Activated CD4-positive, alpha-beta memory T cell treated with anti-CD3 and anti-CD28 coated beads, Interleukin-2, amount 10 ng/mL, durations not matched to agents 7 days and 5 days (primary cell): ENCODE measurements at places on chromosomes 7 and 10. TPM values are rescaled to one million over a fixed set of nuclear protein-coding genes. Genes with fewer than 3 reads are reported as not detected.
A peak's percentile ranks its signal among the peaks of the same experiment; 100 is the strongest.

GRCh38 chr7:29292886-29293658 lies 98.5 kb downstream of the CHN2 start:
- DNase-seq: no peak

- no peak for DNase-seq
Measured at GRCh38 chr7:2201686-2202360, 30.9 kb downstream of the MAD1L1 start.

- DNase-seq: no peak
Measured at GRCh38 chr7:150465414-150465813, 15.0 kb downstream of the GIMAP8 start.

DNA sequence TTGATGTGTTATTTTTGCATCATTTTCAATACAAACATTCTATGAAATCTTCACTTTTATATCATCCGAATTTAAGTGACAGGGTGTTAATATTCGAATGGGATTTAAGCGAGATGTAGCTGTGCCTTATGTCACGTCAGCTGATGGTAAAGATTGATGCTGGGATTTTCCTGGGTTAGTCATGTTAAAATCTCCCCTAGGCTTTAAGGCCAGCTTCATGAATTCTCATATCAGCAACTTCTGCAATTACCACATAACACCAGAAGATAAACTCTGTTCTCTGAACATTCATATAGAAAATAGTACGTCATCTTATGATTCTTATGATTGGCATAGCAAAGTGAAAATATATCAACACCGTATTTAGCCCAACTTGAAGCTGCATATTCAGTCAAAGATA lies 669.2 kb downstream of the PCDH15 start:
- no peak for DNase-seq

GRCh38 chr10:114084215-114084614 lies 40.5 kb downstream of the ADRB1 start:
- DNase-seq: peak; percentile 45

- no peak for DNase-seq
Measured at GRCh38 chr7:150357771-150358427, 10.7 kb upstream of the REPIN1 start.

- DNase-seq: no peak
Measured at GRCh38 chr10:1462032-1462431, 275.3 kb downstream of the ADARB2 start.

GRCh38 chr10:121211446-121211845 lies 360.3 kb downstream of the WDR11 start:
- no peak for DNase-seq

- no peak for DNase-seq
Measured at GRCh38 chr7:127831318-127832219, 179.6 kb downstream of the SND1 start.

DNA sequence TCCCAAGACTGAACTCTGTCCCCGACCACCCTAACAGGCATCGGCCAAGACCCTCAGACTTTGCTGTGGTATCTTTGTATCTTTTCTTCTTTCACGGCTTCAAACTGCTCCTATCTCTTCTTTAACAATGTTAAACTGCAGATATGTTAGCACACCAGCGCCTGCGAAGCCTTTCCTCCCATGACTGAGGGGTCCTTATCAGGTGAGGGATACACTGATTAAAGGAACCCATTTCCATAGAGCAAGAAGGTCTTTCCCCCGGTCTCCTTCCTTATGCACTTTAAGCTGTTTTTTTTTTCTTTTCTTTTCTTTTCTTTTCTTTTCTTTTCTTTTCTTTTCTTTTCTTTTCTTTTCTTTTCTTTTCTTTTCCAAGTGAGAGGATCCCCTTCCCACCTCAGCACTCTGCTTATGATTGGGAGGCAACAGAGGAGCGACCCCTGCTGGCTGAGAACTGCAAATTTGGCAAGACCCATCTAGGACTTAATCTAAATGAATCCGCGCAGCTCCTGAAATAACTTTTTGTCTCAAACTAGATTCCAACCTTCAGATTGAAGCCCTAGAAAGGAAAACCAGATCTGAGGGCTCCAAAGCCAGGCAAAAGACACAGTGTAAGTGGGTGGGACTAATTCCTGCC lies 109.9 kb downstream of the ITGB8 start:
- DNase-seq: peak; percentile 16

DNA sequence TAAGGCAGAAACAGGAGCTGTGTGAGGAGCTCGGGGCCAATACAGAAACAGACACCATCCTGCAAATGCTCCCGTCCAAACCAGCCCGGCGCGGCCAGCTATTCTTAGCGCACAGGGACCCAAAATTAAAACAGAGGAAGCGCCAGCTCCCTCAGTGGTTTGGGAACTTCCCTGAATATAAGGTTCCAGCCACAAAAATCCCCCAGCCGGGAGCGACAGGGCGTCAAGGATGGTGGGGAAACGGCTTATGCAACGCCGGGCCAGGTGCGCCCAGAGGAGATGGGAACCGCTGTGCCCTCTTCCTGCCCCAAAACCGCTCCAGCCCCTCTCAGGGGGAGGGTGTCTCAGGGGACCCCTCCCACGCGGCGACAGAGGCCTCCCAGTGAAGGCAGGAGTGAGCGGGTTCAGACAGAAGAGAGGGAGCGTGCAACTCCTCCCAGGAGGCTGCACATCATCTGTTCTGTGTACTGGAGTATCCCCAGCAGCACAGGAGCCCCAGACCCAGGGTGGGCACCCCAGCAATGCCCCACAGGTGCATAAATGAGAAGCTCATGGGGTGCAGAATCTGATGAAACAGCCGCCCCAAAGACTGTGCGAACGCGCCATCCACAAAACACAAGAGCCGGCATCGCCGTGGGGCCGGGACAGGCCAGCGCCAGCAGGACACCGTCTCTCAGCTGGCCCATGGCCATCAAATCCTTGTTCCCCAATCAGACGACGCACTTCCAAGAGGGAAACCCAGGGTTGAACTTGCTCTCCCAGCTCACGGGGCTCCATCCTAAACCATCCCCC lies 73.9 kb upstream of the PDGFA start:
- DNase-seq: no peak

DNA sequence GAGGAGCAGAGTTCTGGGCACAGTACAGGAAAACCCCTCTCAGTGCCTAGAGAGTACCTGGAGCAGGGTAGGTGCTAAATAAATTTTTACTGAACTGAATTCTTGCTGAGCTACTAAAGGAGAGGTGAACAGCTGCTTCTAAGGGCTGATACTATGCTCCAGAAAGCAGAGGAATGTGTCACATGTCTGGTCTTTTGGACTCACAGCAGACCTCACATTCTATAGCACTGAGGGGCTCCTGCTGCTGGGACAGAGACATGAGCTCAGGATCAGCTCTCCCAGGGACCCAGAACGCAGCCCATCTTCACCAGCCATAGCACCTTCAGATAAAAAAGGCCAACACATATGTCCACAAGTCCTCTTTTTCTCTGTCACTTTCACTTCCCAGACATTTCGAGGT lies 133.0 kb upstream of the KLF14 start:
- no peak for DNase-seq

GRCh38 chr10:87585565-87586514 lies 73.8 kb upstream of the PAPSS2 start:
- DNase-seq: no peak

- DNase-seq: no peak
Measured at GRCh38 chr7:114218283-114218682, 196.3 kb upstream of the FOXP2 start.

- DNase-seq: no peak
Measured at GRCh38 chr7:130951303-130951975, 217.4 kb upstream of the KLF14 start.

GRCh38 chr10:97332591-97333350 lies 1.8 kb downstream of the FRAT2 start:
- DNase-seq: no peak

DNA sequence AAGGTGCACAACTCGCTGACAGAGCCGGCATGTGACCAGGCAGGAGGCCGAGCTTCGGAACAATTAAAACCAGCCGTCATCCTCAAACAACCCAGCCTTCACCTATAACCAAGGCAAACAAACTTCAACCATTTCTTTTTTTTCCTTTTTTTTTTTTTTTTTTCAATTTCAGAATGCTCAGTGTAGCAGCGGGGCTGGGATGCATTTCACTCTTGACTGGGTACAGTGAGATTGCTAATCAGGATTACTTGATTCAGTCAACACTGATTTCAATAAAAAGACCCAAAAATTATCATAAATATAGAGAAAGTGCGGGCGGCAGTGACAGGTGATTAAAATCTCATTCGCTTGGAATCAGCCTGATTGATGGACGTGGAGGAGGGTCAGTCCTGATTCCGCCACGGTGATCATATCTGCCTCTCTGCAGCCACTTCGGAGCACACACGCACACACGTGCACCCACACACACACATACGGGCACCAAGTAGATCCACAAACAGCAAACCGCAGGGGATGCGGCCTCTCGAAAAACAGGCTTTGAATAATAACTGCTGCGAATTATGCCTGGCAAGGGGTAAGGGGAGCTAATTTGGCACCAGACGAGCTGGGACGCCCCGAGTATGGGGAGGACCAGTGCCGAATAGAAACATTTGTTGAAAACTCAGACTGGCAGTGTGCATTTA lies 31.2 kb downstream of the EBF3 start:
- DNase-seq: no peak

- DNase-seq: no peak
Measured at GRCh38 chr10:90227217-90227656, 525.8 kb downstream of the KIF20B start.

- no peak for DNase-seq
Measured at GRCh38 chr7:138032186-138032585, 30.3 kb upstream of the CREB3L2 start.

GRCh38 chr7:157475095-157475494 lies 138.3 kb downstream of the DNAJB6 start:
- DNase-seq: peak; percentile 1

GRCh38 chr7:81926-82756 lies 110.2 kb upstream of the FAM20C start:
- no peak for DNase-seq

DNA sequence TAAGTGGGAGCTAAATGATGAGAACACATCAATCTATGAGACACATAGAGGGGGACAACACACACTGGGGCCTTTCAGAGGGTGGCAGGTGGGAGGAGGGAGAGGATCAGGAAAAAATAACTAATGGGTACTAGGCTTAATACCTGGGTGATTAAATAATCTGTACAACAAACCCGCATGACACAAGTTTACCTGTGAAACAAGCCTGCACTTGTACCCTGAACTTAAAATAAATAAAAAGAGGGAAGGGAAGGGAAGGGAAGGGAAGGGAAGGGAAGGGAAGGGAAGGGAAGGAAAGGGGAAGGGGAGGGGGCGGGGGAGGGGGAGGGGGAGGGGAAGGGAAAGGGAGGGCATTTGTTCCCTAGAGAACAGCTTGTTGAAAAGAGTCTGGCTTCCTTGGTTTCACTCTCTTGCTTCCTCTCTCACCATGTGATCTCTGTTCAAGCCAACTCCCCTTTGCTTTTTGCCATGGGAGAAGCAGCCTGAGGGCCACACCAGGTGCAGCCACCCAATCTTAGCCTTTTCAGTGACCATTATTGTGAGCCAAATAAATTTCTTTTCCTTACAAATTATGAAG lies 57.7 kb downstream of the FAM13C start:
- DNase-seq: no peak

DNA sequence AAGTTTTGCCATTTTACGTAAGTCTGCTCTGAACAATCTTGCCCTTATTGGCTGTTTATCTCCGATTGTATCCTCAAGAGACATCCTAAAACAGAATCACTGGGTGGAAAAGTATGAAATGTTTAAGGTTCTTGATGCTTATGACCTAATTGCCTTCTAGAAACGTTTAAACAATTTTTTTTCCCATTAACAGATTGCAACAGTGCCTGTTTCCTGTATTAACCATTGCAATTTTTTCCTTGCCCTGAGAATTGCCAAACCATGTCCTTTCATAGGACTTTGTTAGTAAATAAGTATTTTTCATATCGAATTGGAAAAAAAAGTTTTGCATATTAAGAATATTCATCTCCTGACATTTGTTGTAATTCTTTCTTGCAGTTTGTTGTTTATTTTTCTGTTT lies 639.8 kb downstream of the INHBA start:
- DNase-seq: no peak

GRCh38 chr7:80968606-80969005 lies 49.8 kb upstream of the SEMA3C start:
- DNase-seq: no peak

GRCh38 chr7:13860734-13861133 lies 128.7 kb downstream of the ETV1 start:
- DNase-seq: no peak

DNA sequence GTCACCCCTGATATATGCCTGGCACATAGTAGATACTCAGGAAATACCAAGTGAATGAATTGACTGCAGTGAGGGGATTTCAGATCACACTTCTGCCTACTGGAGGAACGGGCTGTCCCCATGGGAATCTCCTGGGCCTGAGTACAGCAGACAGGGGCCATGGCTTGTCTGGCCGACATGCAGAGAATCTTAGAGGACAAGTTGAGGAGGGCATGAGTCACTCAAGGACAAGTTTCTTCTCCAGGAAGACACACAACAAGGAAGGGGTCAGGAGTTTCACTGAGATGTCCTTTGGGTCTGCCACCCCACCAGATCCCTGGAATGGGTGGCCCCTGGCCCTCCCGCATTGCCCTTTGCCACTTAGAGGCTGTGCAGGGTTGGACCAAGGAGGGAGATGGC lies 20.7 kb downstream of the PLPP4 start:
- no peak for DNase-seq

DNA sequence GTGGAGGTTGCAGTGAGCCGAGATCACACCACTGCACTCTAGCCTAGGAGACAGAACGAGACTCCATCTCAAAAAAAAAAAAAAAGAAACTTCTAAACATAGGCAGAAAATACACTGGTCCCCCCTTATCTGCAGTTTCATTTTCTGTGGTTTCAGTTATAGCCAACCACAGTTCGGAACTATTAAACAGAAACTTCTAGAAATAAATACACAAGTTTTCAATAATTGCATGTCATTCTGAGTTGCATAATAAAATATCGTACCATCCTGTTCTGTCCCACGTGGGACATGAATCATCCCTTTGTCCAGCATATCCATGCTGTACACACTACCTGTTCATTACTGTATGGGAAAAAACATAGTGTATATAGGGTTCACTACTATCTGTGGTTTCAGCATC lies 8.0 kb downstream of the XRCC2 start:
- DNase-seq: no peak

DNA sequence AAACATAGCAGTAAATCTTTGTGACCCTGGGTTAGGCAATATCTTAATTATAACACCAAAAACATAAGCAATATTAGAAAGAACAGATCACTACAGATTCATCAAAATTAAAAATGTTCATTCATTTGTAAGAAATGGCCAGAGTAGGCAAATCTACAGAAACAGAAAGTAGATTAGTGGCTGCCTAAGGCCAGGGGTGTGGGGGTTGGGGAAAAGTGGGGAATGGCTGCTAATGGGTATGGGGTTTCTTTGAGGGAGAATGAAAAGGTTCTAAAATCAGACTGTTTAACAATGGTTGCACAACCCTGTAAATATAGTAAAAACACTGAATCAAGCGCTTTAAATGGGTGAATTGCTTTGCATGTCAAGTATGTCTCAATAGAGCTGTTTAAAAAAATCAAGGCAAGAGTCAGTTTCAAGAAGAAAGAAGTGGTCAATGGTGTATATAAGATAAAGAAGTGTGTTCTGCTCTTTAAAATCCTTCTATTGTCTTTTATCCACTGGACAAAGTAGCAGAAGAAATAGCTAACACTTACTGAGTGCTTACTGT lies 42.6 kb downstream of the CDK6 start:
- no peak for DNase-seq

GRCh38 chr7:48207155-48207675 lies 36.0 kb downstream of the ABCA13 start:
- no peak for DNase-seq

CTAGE8 gene
- not detected for total RNA-seq

CLDN4 gene
- total RNA-seq: 0.10 TPM

PCGF5 gene
- 44.7 TPM for total RNA-seq

ZNF485 gene
- total RNA-seq: 1.6 TPM

ATG9B gene
- 8.6 TPM for total RNA-seq

CYP3A7 gene
- total RNA-seq: not detected

PDE1C gene
- not detected for total RNA-seq

NYAP1 gene
- total RNA-seq: 0.13 TPM
